ENCODE measurements at places on chromosomes 2 and 18.
A peak's percentile ranks its signal among the peaks of the same experiment; 100 is the strongest.

DNA sequence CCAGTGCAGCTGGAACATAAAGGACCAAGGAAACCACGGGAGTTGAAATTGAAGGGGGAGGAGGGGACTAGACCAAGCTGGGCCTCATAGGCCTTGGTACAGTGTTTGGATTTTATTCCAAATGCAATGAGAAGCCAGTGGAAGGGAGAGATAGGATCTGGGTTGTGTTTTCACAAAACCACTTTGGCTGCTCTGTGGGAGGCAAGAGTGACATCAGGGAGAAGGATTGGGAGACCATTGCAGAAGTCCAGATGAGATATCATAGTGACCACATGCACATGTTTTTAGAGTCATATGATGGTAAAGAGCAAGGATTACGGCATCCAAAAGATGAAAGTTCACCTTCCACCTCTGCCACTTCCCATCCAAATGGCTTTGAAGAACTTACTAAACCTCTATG is 210.2 kb downstream of the PAX3 start:
- no peak for DNase-seq

DNA sequence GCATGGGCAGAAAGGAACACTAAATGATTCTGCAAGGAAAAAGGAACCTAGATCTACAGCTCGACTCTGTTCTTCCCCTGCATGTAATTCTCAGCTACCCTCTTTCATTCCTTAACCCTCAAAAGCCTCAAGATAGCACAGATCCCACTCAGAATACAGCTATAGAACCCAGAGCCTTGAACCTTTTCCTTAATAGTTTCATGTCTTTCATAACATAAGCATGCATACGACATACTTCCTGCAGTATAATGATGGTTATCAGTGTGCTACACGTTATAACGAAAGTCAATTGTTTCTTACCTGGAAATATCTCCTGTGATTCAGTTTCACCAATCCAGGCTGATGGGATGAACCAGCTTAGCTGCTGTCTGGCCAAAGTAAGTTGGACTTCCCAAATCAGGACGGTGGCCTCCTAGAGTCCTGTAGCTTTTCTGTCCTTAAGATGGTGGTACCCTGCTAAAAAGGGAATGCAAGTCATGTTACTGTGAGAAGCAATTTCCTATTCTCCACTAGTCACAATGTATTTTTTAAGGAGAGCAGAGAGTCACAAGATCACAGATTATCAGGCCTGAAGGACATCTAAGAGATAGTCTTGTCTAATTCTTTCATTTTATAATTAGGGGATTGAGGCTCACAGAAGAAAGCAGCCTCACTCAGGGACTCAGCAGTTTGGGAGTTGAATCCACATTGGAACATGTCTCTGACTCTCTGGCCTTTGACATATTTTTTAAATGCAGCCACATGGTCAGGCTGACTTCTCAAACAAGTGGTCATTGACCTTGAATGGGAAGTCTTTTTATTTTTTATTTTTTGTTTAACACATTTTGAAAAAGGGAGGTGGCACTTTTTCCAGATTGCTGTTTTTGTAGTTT is 41.8 kb downstream of the CYRIA start:
- no peak for DNase-seq

- no peak for DNase-seq
Observed at GRCh38 chr18:42310956-42311355, 355.9 kb downstream of the PIK3C3 start.

DNA sequence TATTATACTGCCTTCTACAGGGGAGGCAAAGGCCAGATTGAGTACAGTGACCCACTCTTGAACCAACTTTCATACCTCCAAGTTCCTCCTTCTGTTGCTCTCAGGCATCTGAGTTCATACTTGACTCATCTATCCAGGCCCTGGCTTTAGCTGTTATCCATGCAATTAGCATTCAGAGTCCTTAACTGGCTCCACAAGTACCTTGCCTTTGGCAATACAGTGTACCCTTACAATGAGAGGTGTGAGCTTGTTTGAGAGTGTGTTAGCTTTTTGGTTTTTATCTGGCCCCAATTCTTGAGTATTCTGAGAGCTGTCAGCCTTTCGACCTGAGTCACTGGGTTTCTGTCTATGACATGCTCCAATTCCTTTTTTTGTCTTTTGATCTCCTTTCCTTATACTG is 60.2 kb downstream of the EHD3 start:
- DNase-seq = no peak

DNA sequence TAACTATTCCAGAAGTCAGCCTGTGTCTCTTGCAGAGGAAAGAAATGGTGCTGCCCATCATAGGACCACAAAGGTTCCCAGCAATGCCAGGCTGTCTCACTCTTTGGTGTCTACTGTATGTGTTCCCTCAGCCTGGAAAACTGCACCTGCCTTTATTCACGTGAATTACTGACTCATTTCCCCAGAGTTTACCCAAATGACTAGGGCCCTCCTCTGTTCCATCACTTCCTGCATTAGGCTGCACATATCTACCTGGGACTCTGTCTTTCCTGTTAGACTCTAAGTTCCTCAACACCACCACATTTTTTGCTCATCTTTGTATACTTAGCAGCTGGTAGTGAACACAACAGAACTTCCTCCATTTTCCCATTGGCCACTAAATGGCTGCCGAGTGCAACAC is 188.3 kb downstream of the FHOD3 start:
- no peak for DNase-seq

GRCh38 chr2:8680822-8681760 is 765 bp upstream of the ID2 start:
- peak; percentile 71 for DNase-seq

DNA sequence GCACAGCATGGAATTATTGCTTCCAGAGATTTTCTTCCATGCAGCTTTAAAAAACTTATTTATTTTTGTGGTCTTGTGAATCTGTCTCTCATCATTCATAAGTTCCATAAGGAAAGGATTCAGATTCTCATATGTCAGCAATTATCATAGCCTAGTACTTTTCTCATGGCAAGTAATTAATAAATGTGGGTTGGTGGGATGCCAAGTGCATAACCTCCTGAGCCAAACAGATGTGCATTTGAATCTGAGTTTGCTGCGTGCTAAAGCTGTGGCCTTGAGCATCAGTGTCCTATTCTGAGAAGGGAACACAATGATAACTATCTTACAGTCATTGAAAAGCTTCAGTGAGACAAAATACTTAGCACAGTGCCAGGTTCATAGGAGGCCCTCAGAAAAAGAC is 331.9 kb downstream of the PDE11A start:
- no peak for DNase-seq

DNA sequence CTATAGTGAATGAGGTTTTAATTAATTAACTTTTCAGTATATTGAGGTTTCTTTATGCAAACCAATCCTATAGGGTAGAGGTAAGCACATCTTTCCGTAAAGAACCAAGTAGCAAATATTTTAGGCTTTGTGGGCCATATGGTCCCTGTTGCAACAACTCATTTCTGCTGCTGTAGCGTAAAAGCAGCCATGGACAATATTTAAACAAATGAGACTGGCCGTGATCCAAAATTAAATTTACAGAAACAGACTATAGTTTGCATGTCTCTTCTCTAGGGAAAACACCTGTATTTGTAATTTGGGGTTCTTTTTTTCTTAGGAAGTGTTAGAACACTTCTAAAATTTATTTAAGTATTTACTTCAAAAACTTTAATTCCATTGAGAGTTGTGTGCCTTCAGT is 104.3 kb downstream of the KYNU start:
- no peak for DNase-seq

DNA sequence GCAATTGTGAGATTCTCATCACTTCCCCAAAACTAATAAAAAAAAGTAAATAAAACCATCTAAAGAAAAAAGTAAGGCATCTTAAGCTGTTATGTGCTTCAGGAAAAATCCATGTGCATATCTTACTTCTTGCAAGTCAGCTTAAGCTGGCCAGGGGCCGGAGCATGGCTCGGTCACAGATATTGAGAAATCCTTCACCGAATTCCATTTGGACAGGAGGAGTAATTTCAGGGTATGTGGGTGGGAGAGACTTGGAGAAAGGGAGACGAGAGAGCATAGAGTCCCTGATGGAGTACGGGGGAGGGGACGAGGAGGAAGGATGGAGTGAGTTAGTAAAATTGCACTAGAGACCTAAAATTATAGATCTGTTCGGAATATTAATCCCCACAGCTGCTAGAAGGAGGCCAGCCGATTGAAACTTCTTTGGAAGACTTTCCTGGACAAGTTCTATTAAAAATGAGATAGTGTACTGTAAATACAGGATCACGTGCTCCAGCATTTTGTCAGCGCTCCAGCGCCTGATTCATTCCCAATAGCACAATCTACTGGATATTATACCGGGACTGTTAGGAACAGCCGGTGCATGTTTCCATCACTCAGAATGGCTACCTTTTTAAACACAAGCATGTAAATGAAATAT is 438.5 kb downstream of the ZNF516 start:
- DNase-seq = no peak

DNA sequence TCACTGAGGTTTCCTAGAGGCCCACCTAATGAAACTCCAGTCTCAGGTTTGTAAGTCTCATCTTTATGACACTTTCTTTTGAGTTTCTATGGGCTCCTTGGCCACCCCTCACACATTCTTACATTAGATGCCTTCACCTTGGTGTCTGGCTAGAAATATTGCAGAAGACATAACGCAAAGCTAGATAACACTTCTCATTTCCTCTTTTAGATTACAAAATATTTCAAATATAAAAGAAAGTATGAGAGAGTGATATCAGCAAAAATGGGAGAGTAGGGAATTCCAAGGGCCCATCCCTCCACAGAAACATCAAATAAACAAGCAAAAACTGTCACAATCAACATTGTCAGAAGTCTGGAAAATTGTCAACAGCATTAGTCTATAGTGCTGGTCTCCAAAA is 43.3 kb upstream of the ZCCHC2 start:
- DNase-seq = no peak

- no peak for DNase-seq
Observed at GRCh38 chr2:241540771-241541561, 17.6 kb upstream of the BOK start.

- DNase-seq = no peak
Observed at GRCh38 chr2:134190062-134190806, 63.6 kb upstream of the MGAT5 start.

- DNase-seq = no peak
Observed at GRCh38 chr2:7986431-7986830, 695.4 kb upstream of the ID2 start.

DNA sequence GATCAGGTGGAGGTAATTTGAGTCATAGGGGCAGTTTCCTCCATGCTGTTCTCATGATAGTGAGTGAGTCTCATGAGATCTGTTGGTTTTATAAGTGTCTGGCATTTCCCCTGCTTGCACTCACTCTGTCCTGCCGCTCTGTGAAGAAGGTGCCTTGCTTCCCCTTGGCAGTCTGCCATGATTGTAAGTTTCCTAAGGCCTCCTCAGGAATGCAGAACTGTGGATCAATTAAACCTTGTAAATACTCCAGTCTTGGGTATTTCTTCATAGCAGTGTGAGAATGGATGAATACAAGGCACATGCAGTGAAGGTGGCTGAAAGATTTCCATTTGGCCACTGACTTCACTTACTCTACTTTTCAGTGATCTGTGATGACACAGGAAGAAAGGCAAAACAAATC is 133.7 kb downstream of the SH3BP4 start:
- no peak for DNase-seq

DNA sequence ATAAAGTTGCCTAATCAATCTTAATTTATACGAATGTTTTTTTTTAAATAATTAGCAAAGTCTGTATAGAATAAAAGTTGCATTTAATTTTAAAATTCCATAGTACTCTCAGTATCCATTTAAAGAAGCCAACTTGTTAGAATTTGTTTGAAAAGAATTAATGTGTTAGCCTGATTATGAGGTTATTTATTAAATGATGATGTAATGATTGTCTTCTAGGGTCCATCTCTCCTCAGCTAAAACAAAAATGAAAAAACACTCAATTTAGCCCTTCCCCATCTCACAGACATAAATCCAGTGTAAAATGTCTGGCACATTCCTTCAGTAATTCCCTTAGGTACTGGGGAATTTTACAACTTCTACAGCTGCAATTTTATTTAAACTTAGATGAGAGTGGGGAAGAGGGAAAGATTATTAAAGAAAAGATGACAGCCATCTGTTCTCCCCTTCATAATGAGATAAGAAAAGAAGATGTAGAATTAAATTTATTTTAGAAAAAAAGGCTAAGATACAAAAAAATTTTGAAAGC is 68.6 kb downstream of the BARD1 start:
- DNase-seq = no peak

DNA sequence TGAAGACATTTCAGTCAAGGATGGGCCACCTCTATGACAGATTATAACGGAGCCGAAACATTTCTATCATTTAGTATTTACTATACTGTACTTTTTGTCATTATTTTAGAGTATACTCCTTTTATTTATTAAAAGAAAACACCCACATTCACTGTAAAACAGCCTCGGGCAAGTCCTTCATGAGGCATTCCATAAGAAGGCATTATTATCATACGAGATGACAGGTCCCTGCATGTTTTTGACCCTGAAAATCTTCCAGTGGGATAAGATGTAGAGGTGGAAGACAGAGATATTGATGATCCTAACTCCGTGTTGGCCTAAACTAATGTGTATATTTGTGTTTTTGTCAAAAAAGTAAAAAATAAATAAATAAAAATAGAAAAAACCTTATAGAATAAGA is 245.0 kb downstream of the MTX2 start:
- DNase-seq = no peak

GRCh38 chr2:28233164-28233676 is 159.4 kb upstream of the FOSL2 start:
- no peak for DNase-seq

GRCh38 chr2:28399956-28400355 is 7.3 kb downstream of the FOSL2 start:
- DNase-seq = no peak

DNA sequence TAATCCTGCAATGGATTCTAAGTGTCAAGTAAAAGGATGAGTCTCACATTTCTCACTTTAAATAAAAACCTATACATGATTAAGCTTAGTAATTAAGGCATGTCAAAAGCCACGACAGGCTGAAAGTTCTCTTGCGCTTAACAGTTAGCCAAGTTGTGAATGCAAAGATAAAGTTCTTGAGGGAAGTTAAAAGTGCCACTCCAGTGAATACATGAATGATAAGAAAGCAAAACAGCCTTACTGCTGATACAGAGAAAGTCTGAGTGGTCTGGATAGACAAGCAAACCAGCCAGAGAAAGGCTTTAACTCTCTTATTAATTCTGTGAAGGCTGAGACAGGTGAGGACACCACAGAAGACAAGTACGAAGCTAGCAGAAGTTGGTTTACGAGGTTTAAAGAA is 12.7 kb downstream of the THOC1 start:
- DNase-seq = no peak

- DNase-seq = no peak
Observed at GRCh38 chr2:136207030-136207623, 89.2 kb upstream of the CXCR4 start.

GRCh38 chr2:65574993-65575392 is 142.6 kb upstream of the SPRED2 start:
- DNase-seq = no peak

- no peak for DNase-seq
Observed at GRCh38 chr2:7077660-7078267, 160.6 kb downstream of the RNF144A start.

DNA sequence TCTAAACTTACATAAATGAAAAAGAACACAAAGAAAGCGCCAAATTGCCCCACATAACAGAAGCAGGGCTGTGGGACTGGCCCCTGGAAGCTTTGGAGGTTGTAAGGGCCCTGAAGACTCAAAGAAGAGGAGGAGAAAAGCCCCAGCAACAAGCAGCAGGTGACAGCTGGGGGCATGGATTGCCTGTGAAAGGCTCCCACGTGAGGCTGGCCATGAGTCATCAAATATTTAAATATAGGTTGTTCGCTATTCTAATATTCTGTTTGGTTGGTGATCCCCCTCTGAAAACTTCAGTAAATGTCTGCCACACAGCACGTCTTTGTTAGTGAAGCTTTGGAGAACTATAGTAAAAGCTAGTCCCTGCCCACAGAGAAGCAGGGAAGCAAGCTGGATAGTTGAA is 132.4 kb downstream of the MREG start:
- DNase-seq = no peak

Data from NCI-H2029 treated with DMSO at 0.1 percent for 48 hours (cell line).